Activated CD4-positive, alpha-beta T cell treated with anti-CD3 and anti-CD28 coated beads, Interleukin-2, amount 50 U/mL, for 4 hours (primary cell): ENCODE measurements at places on chromosomes 1 and 21.

GRCh38 chr1:31318146-31318545, 21.3 kb downstream of the ZCCHC17 start:
- DNase-seq, result no peak

DNA sequence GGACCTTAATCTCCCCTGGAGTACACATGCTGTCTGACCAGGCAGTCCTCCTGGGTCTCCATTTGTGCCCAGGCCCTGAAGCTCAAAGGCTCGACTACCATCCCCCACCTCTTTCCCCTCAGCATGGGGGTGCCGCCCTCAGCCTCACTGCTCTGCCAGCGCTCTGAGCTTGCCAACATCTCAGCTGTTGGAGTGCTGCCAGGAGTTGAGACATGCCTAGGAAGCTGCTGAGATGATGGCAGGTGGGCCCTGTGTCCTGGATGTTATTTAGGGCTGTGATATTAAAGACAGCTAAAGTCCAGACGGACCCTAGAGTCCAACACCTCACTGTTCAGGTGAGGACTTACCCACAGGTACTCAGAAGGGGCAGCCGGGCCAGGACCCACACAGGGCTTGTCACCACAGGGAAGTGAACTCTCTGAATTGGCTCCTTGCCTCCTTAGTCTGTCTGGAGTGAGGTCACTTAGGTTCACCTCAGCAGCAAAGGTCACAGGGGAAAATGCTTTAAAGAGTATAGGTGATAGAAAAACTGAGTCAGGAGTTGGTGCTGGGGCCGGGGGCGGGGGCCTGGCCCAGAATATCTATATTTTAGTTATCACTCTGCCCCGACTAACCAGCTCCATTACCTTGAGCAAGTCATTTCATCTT, 19.7 kb upstream of the KCNC4 start:
- DNase-seq, result no peak

GRCh38 chr1:24946861-24947658, 17.0 kb upstream of the RUNX3 start:
- no peak for DNase-seq

DNA sequence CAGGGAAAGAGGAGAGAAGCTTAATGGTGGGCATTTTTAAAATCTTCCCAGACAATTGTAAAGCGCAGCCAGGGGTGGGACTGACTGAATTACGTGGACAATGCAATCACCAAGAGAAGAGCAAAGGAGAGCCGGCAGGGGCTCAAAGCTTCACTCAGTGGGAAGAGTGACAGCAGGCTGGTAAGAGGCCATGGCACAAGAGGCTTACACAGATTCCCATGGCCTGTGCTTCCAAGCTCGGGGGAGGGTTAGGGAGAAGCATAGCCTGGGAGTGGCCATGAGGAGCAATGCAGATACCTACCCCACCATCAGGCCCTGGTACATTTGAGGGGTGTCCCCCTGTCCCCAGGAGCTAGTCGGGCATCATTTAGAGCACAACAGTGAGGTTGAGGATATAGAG, 27.1 kb upstream of the SEC16B start:
- DNase-seq, result no peak

DNA sequence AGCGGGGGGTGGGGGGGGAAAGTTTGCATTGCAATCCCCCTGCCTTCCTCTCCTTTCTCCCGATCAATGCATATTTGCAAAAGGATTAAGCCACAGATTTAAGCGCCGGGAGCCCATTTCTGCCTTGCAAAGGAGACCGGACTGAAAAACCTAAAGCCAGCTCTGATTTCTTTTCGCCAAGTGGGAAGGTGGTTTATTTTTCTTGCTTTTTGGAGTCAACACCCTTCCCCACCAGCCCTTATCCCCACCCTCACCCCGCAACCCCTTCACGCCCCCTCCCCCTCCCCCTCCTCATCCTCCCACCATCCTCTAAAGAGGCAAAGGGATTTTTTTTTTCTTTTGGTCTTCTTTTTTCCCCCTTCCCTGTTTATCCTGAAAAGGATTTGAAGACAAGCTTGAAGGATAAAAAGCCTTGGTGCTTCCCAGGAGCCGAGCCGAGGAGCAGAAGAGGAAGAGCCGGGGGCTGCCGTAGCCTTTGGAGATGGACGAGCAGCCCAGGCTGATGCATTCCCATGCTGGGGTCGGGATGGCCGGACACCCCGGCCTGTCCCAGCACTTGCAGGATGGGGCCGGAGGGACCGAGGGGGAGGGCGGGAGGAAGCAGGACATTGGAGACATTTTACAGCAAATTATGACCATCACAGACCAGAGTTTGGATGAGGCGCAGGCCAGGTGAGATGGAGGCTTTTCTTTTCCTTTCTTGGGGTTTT, 513 bp downstream of the PBX1 start:
- no peak for DNase-seq

DNA sequence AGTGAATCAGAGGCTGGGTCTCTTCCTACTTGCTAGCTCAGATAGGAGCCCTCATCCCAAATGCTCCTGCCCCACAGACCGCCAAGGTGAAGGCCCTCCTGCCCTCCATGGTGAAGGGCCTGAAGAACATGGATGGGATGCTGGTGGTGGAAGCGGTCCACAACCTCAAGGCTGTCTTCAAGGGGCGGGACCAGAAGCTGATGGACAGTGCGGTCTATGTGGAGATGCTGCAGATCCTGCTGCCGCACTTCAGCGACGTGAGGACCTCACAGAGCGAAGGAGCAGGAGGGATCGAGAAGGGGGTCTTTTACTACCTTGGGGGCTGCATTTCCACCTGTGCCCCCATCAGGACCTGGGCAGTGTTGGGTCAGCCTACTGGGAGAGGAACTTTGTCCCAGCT, 14.6 kb upstream of the TTC4 start:
- DNase-seq, result no peak

DNA sequence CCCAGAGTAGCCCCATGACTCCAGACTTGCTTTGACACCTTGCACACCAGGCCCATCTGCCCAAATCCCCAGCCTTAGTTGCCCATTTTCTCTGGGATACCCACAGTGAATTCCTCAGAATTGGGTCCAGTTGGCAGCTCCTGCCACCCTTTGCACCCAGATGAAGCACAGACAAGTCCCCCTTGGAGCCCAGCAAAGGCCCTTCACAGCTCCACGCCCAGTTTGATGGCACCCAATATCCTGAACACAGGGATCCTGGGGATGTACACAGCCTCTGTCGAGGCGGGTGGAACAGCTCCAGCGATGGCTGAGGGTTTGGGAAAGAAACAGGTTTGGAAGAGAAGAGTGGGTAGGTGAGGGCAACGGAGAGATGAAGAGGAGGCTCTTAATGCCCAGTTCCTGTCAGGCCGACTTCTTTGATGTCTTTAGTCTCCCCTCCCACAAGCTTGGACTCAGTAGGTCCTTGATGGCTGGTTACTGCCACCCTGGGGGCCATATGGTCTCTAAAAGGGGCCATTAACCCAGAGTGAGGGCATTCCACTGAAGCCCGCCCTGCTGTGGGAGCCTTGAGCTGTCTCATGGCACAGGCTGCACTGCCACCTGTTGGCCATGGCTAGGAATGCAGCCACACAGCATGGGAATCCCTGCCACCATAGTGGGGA, 21.7 kb downstream of the TMEM53 start:
- peak; percentile 66 for DNase-seq

DNA sequence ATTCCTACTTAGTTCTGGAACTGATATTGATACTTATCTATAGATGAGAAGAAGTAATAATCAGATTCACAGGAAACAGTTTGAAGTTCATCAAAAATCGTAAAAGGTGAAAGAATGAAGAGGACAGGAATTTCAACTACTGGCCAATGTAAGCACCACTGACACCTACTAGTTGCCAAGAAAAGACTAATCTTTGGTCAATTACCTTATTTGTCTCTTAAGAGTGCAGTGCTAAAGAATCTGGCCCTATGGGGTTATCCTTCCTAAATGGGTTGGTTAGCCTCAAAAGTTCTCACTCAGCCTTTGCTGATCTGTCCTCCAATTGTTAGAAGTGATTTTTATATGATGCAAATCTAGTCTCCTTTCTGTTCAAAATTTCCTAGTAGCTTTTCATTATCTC, 29.5 kb downstream of the ADSS2 start:
- no peak for DNase-seq

GRCh38 chr21:36097427-36098181, 27.8 kb downstream of the CBR1 start:
- DNase-seq, result no peak

- DNase-seq, result no peak
Measured at GRCh38 chr1:207047505-207047904, 3.5 kb downstream of the YOD1 start.

DNA sequence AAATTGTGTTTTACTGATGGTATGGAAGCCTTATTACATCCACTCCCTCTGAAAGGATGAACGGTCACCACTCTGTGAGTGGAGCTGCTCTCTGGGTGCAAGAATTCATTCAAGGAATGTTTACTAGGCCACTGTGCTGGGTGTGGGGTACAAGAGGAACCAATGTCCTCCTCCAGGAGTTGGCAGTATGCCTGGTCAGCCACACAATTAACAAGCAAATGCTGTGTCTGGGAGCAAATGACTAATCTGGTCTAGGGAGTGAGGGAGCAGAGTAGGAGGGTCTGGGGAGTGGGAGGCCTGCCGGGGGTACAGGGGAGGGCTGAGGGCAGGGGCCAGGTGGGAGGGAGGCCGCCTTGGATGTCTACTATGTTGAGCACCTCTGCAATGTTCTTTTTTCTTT, 27.2 kb upstream of the TDRD10 start:
- DNase-seq, result no peak

- DNase-seq, result no peak
Measured at GRCh38 chr1:25135909-25136308, 96.4 kb downstream of the SYF2 start.

GRCh38 chr1:216325946-216326345, 97.3 kb downstream of the USH2A start:
- no peak for DNase-seq

DNA sequence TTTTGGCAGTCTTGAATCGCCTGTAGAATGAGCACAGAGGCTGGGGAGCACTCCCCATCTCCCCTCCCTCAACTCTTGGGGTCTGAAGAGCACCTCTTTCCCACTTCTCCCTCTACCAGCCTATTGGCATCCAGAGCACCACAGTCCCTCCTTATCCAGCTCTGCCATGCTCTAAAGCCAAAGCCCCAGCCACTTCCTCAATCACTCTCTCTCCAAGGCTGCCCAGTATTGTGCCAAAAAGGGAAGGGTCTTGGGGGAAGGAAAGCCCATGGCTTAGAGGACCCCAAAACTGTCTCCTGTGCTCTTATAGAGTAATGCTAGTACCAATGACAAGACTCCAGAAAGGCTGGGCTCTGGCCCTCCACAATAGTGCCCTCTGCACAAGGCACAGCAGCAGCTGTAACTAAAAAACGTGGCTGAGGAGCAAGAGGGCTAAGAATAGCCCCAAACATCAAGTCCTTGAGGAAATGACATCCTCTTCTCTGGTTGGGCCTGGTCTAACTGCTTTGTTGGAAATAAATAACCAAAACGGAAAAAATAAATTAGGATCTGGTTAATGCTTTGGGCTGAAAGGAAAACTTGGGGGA, 28.4 kb downstream of the SLC27A3 start:
- no peak for DNase-seq

DNA sequence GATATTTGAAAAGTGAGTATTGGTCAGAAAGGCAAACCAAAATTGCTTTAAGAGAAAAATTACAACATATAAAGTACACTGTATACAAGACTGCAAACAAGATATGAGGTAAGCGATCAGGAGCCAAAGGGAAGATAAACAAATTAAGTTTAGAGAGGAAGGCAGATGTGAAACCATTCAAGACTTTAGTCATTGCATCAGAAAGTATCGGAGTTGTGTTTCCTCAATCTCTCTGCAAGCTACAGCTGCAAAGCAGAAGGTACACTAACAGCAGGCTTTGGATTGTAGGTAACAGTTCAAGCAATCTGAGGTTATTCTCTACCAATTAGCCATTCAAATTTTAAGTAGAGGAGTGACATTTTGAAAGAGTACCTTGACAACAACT, 21.3 kb upstream of the TLCD4 start:
- no peak for DNase-seq

GRCh38 chr1:87410776-87411480, 82.2 kb downstream of the LMO4 start:
- DNase-seq, result no peak

GRCh38 chr1:234656944-234657654, 47.1 kb upstream of the IRF2BP2 start:
- no peak for DNase-seq

DNA sequence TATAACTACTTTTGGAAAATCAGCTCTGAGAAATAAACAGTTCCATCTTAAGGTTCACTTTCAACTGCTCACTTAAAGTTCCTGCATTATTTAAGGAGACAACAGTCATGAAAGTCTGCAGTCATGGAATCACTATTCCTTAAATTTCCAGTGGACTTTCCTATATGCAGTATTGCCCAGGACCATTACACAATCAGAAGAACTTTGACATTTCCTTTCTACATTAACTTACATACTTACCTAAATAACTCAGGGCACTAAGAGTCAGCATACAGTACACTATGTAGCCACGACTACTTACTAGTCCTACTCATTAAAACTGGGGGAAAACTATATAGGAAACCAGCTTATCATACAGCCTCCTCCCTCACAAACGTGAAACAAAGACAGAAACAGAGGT, 220.1 kb downstream of the SLC45A1 start:
- DNase-seq, result no peak

DNA sequence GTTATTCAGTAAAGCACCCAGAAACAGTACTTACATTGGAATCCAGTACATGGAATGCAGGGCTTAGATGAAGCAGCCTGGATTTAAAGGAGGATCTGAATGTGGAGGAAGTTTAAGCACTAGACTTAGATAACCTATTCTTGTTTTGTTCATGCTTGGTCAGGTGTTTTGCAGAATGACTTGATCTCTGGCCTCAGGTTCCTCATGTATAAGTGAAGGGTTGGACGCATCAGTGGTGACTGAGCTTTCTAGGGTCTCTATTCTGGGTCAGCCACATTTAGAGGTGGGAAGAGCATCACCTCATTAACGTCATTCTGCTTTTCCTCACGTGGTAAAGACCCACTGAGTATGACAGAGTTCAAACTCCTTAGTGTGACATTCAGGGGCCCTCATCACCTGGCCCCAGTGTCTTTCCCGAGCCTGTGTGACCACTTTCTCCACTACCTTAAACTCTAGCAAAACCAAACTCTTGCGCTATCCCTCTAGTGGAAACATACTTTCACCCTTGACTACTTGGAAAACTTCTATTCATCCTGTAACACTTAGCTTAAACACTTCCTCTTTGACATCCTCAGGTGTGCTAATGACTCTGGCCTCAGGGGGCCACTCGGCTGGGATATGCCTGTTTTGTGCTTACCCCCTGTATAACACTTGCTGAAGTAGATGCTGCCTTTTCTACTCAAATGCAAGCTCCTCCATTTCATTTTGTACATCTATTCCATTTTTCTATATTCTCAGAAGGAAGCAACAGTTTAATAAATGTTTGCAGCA, 871 bp upstream of the ERICH3 start:
- DNase-seq, result no peak

GRCh38 chr1:231420299-231420958, 1.7 kb downstream of the EGLN1 start:
- DNase-seq, result no peak

- no peak for DNase-seq
Measured at GRCh38 chr1:152543820-152544219, 22.8 kb downstream of the LCE3E start.

DNA sequence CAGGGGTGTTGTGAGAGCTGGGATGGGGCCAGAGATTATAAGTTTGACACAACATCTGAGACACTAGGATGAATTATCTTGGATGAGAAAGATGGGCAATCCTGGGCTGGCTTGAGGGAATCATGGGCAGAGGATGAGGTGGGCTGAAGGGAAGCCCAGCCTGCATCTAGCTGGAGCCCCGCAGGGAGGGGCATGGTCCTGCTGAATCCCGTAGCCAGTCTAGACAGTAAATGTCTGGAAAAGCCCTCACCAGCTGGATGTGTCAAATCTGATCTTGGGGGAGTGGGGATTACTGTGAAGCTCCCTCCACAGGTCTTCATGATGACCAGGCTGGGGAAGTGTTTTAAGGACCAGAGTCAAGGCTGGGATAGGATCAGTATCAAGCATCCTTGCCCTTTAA, 3.6 kb upstream of the CASQ1 start:
- DNase-seq, result no peak
